Activated T-cell treated with anti-CD3 and anti-CD28 coated beads, Interleukin-2, amount 50 U/mL, for 1 hour (primary cell): ENCODE measurements at places on chromosomes 2 and 18.
A peak's percentile ranks its signal among the peaks of the same experiment; 100 is the strongest.

- DNase-seq = no peak
Observed at GRCh38 chr2:27194538-27195354, 17.1 kb upstream of the ATRAID start.

DNA sequence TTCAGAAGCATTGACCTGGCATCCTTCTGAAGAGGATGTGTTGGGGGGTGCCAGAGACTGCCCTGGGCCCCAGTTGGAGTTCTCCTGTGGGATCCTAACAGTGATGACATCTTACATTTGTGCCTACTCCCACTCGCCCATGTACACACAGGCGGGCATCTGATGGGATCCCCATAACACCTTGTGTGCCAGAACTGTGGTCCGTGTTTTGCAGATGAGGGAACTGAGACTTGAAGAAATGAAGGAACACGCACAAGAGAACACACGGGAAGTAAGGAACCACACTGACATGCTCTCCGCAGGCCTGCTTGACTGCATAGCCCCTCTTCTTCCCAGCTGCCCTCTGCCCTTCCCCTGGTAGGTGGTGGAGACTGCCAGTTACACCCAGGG is 255.3 kb downstream of the MYCN start:
- DNase-seq = no peak

DNA sequence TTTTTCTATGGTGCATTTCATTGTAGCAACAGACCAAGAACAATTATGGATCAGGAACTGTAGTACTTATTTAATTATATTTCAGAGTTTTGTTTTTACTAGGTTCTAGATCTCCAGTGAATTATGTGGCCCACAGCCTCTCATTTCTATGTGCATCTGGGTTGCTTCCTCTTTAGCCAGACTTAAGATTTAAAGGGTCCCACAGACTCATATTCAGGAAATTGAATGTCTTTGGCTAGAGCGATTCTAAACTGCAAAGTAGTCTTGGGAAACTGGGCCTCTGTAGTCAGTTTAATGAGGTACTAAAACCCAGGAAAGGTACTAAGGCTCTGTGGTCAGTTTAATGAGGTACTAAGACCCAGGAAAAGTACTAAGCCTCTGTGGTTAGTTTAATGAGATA is 94.4 kb downstream of the LYPD6B start:
- no peak for DNase-seq

GRCh38 chr2:175439416-175439815 is 257.9 kb upstream of the ATP5MC3 start:
- no peak for DNase-seq

- DNase-seq = no peak
Observed at GRCh38 chr18:37430357-37431076, 135.1 kb downstream of the CELF4 start.

- no peak for DNase-seq
Observed at GRCh38 chr2:201228271-201228911, 31.9 kb upstream of the CASP8 start.

GRCh38 chr2:108614659-108615058 is 80.4 kb downstream of the LIMS1 start:
- DNase-seq = no peak

- no peak for DNase-seq
Observed at GRCh38 chr2:79824086-79824786, 311.4 kb downstream of the CTNNA2 start.

GRCh38 chr2:219475697-219476651 is 22.7 kb upstream of the GMPPA start:
- DNase-seq = peak; percentile 66

DNA sequence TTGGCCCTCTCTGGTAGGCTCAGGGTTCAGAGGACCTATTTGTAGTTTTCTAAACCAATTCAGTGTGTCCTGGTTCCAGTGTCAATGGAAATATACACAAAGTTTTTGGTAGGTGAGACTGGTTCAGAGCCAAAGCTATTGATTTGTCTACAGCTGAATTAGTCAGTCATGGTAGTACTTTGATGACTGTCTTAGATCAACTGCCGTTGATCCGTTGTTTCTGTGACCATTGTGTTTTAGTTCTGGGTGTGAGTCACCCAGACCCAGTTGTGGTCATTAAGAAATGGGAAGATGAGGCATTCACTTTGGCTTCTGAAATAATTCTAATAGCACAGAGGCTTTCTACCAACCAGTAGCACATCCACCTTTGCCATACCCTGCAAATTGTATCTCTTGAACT is 16.0 kb upstream of the RPE start:
- no peak for DNase-seq

- no peak for DNase-seq
Observed at GRCh38 chr2:85846411-85846810, 42.4 kb downstream of the ST3GAL5 start.

DNA sequence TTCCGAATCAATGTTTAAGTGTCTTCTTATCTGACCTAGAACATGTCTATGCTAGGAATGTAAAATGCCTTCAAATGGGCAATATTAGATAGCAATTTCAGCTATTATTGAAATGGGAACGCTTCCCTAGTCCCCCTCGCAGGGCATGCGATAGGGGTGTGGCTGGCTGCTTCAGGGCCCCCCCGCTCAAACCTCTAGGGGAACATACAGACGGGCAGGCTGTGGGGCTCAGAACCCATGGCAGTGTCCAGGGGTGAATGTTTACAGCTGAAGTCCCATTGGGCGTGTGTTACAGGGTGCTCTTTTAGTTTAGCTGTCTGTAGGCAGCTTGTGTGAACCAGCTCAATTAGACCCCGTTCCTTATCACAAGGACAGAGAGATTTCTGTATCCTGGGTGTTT is 315.9 kb downstream of the DSEL start:
- DNase-seq = no peak

- no peak for DNase-seq
Observed at GRCh38 chr2:159712929-159713420, 669 bp downstream of the MARCHF7 start.

- DNase-seq = no peak
Observed at GRCh38 chr2:182915369-182916326, 49.2 kb upstream of the FRZB start.

- DNase-seq = no peak
Observed at GRCh38 chr2:228839421-228839876, 431.6 kb downstream of the PID1 start.

GRCh38 chr2:217270485-217271121 is 410.7 kb upstream of the TNP1 start:
- DNase-seq = no peak

DNA sequence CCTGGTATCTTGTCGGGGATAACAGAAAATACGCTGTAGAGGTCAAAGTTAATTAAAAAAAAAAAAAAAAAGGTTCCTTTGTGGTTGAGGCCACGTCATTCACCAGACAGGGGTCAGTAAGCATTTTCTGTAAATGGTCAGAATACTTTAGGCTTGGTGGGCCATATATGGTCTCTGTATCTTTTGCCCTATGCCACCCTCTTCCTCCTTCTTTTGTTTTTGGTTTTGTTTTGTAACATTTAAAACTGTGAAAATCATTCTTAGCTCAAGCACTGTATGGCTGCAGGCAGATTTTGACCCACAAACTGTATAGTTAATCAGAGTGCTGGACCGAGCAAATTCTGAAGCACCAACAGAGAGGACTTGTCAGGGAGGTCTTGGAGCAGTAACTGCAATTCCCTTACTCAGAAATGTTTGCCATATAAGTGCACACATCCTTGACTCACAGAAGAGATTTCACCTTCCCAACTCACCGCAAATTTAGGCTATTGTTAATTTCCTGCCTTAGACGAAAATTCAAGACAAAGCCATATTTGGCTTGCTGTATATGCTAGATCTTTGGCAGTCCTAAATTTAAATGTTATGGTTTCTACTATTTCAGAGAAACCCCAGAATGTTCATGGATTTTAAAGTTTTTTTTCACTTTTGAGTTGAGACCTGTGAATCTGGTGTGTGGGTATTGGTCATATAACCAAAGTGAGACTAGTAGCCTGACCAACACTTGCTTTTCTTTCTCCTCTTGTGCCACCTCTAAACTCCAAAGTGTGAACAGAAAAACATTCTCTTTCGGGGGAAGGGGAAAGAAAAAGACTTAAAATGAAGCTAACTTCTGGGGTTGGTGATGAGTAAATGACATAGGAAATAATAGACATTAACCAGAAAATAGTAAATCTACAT is 65.4 kb downstream of the DOCK10 start:
- no peak for DNase-seq

GRCh38 chr2:29055601-29056000 is 18.7 kb downstream of the PCARE start:
- DNase-seq = no peak

DNA sequence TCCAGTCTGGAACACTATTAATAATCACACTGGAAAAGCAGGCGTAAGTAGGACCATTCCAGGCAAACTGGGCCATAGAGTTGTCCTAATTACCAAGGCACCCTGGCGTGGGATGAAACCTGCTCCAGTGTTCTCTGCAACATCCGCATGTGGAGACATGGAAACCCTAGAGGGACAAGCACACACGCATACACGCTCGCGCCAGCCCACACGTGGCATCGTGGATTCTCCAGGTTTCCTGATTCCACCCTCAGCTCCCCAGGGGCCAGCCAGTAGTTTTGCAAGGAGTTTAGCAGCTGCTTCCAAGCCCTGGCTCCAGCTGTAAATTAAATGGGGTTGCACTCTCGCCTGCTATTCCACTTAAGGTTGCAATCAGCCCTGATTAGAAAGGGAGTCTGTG is 127.7 kb downstream of the DYSF start:
- no peak for DNase-seq

GRCh38 chr2:144261336-144261735 is 258.6 kb downstream of the ZEB2 start:
- DNase-seq = no peak

- DNase-seq = no peak
Observed at GRCh38 chr2:9167718-9168657, 38.6 kb upstream of the ASAP2 start.

- no peak for DNase-seq
Observed at GRCh38 chr2:132605236-132606180, 64.5 kb downstream of the LYPD1 start.

DNA sequence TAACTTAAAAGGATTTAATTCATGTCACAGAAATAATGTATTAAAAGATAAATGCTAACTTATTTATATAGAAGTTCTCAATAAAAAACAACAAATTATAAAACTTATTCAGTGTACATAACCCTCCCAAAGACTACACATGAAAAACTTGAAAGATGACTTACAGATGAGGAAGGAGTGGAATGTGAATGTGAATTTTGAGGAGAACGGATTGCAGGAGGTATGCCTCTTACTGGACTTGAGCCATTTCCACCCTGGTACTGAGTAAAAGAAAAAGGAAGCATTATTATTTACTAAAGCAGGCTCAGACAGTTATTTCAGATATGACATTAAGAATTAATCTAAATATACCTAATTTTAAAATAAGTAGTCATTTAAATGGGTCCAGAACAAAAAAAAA is 104.4 kb downstream of the TLK1 start:
- no peak for DNase-seq

DNA sequence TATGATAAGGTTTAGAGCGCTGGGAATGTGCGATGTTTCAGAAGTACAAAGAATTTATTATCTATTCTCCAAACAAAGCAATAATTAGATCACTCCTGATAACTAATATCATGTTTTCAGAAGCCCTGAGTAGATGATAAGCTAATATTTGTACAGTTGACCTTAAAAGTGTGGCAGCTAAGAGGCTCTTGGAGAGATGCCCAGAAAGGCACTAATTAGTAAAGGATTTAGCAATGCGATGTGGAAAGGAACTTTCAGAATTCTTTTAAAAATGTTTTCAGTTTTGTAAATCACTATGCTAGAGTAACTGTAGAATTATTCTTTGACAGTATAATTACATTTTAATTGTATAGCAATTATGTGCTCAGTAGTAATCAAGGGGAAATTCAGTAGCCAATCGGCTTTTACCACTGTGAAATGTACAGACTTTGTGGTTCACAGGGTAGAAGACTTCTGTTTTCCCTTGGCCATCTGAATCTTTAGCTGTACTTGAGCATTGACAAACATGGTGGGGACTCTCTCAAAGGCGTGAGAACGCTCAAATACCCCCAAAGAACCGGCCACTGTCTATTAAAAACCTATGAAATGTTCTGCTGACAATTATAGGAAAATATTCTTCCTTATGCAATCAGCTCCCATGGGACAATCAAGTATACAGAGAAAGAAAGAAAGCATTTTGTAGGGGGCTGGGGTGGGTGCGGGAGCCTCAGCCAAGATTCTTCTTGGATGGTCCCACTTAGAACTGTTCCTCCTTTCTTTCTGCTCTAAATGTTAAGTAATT is 262.8 kb upstream of the AGAP1 start:
- no peak for DNase-seq

DNA sequence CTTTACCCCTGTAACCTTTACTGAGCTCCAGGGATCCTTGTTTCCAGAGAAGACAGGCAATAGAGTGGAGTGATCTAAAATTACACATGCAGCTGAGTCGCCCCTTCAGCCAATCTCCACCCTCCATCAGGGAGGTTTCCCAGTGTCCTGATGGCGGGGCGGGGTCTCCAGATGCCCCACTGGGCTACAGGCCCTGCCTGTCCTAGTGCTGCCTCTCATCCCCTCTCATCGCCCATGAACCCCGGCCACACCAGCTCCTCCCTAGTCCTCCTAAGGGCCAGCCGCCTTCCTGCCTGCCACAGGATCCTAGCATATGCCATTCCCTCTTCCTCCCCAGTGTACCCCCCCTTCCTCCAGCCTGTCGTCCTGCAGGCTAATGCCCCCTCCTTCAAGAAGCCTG is 144.1 kb upstream of the GLI2 start:
- DNase-seq = no peak

DNA sequence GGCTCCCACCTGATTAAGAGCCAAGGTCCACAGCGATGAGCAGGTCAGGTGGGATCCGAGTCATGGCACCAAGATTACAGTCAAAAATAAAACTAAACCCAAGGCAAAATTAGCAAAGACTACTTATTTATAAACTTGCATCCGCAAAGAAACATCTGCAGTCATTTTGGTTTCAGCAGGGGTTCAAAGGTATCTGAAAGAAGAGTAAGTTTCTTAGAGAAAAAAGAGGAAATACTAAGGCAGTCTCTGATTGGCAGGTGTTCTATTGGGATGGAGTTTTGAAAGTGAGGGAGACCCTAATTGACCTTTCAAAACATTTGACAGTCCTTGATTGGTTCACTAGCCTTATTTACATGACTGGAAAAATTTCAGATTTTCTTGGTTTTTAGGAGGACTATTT is 11.0 kb upstream of the PLB1 start:
- DNase-seq = no peak

DNA sequence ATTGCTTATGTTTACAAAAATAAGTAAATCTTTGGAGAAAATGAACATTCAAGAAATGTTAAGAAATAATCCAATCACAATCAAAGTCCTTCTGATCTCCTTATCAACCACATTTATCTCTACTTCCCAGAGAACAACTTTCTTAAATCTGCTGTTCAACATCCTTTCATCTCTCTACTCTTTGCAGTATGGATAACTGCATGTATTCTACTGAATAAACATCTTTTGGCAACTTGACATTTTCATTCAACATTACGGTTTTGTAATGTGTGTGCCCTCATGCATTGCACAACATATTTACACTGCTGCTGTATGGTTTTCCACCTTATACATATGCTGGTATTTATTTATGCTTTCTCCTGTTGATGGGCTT is 9.2 kb downstream of the CMPK2 start:
- DNase-seq = no peak

DNA sequence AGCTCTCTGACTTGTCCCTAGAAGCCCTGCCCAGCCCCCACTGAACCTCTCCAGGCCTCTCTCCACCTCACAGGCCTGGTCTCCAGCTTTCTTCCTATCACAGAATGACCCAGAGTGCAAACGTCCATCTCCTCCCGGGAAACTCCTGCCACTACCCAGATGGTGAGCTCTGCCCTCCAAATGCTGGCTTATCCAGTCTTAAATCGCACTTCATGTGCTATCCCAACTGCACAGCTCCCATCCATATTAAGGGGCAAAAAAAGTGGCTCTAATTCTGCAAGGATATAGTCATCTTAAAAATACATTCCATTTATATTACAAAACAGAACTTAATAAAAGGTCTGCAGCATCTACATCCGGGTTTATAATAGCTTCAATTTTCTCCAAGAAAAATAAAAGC is 70.8 kb upstream of the CDC42EP3 start:
- DNase-seq = no peak
